Esophagus muscularis mucosa (tissue), 4 donors: ENCODE measurements at places on chromosomes 11 and 22. TPM values are rescaled to one million over a fixed set of nuclear protein-coding genes. Genes with fewer than 3 reads are reported as not detected.

GRCh38 chr11:95229993-95230809 lies 801 bp downstream of the SESN3 start:
- peak; percentile 92 for DNase-seq

GRCh38 chr22:40243891-40244290 lies 66.2 kb downstream of the TNRC6B start:
- DNase-seq, result no peak

- DNase-seq, result no peak
Observed at GRCh38 chr11:126115816-126116331, 53.2 kb upstream of the CDON start.

- DNase-seq, result no peak
Observed at GRCh38 chr22:30245985-30246813, at the start of gene LIF. Gene LIF, minus strand, starts transcription at chr22:30246759. Its CDS starts 64 bp downstream, at chr22:30246695.

GRCh38 chr11:112352907-112353306 lies 92.2 kb upstream of the PLET1 start:
- DNase-seq, result no peak

DNA sequence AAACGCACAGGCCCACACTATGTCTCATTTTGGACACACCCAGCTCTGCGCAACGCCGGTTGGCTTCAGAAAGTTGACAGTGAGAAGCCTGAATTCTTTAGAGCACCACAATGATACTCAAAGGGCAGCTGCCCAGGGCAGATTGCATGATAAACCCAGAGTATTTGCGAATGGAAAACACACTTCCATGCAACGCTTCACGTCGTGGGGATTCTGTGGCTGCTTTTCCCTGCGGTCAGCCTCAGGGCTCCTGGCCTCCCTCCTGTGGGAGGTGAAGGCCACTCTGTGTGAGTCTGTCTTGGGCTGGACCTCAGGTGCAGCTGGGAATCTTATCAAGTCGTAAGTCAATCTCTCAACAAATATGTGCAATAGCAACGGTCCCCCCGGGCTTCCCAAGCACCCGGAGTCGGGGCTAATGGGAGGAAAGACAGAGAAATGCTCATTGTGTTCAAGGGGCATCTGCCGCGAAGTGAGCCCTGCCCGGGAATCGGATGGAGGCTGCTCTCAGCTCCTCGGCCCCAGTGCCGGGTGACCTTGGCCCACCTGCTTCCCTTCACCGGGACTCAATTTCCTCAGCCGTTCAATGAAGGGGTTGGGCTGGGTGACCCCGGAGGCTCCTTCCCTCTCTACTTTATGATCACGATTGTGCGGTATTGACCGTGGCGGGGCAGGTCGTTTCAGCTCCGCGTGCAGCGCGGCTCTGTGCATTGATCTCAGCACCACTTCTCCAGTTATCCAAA lies 623.6 kb downstream of the BRD1 start:
- no peak for DNase-seq

GRCh38 chr22:37628830-37629229 lies 10.6 kb upstream of the SH3BP1 start:
- DNase-seq, result no peak

DNA sequence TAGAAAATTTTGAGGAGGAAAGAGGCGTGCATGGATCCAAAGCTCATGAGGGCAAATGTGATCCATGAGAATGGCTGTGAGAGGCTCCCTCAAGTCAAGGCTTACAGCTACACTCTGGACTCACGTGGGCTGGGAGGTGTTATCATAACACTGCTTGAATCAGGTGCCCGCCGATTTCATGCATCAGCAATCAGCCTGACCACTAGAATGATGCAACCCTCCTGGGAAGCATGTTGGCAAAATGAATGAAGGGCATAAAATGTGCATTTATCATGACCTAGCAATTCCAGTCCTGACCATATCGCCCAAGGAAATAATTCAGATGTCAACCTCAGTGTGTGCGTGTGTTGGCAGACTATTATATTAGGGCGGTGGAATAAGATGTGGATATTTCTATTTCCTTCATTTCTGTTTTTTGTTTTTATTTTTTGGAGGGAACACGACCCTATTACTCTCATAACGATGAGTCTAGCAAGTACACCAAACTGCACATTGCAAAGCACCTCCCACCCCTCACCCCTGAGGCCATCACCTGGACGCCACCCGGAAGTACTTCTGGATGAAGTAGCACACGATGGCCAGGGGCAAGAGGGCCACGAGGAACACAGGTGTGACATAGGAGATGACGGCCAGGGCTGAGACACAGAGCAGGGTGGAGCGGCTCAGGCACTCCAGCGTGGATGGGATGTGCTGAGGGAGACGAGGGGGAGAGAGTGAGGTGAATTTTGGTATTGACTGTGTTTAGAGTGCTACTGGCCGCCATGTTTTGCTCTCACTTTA lies 15.7 kb upstream of the KCNJ11 start:
- no peak for DNase-seq

- peak; percentile 79 for DNase-seq
Observed at GRCh38 chr11:134682577-134682976, 270.5 kb upstream of the B3GAT1 start.

DNA sequence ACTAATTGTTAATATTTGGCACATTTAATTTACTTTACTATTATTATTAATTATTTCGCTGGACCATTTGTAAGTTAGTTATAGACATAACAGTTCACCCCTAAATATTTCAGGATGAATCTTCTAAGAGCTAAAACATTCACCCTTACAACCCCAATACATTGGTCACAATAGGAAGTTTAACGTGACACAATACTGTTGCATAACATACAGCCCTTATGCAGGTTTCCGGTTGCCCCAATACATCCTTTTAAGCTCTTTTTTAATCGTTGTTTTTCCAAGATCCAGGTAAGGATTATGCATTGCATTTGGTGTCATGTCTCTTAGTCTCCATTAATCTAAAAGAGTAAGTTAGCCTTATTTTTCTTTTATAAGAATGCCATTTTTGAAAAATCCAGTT lies 71.2 kb downstream of the HSD17B12 start:
- no peak for DNase-seq

GRCh38 chr11:82234256-82234655 lies 499.4 kb downstream of the FAM181B start:
- no peak for DNase-seq

- DNase-seq, result no peak
Observed at GRCh38 chr11:205221-206001, 1.8 kb downstream of the BET1L start.

- peak; percentile 81 for DNase-seq
Observed at GRCh38 chr11:83544846-83545245, 258.7 kb upstream of the CCDC90B start.

DNA sequence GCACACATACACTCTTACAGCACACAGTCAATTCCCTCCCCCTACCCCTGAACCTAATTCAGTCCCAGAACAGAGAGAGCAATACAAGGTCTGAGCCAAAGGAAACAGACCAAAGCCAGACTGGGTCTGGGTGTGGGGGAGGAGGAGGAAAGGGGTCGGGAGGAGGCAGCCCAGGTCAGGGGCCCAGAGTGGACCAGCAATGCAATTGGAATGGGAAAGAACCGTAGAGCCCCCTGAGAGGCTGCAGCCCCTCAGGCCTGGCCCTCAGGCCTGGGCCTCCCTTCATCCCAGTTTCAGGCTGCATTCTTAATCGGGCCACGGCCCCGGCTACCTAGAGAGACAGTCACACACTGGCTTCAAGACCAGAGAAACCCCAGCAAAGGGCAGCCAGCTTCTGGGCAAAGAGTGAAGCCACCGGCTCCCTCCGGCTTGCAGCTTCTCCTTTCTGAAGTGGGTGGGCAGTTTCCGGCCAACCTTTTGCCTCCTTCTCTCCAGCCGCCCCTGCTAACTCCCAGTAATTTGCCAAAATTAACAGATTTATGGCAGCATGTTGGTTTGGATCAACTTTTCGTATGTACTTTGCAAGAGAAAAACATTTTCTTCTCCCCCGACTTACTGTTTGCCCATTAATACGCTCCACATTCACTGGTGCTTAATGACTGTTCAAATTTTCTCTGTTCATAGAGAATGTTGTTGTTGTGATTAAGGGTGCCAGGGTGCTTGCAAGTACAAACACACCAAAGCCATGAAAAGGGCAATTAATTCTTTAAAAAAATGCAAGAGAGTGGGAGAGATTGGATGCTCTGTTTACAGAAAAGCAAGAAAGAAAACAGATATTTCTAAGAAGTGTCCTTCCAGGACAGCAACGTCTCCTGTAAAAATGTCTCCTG lies 488.3 kb downstream of the MN1 start:
- no peak for DNase-seq

- DNase-seq, result no peak
Observed at GRCh38 chr11:102603576-102603975, 21.6 kb downstream of the MMP20 start.

- peak; percentile 74 for DNase-seq
Observed at GRCh38 chr11:6544921-6545850, 48.1 kb downstream of the DNHD1 start.

GRCh38 chr22:28843633-28844032 lies 39.7 kb upstream of the ZNRF3 start:
- no peak for DNase-seq

GRCh38 chr11:69257838-69258658 lies 35.9 kb upstream of the MYEOV start:
- DNase-seq, result no peak

DNA sequence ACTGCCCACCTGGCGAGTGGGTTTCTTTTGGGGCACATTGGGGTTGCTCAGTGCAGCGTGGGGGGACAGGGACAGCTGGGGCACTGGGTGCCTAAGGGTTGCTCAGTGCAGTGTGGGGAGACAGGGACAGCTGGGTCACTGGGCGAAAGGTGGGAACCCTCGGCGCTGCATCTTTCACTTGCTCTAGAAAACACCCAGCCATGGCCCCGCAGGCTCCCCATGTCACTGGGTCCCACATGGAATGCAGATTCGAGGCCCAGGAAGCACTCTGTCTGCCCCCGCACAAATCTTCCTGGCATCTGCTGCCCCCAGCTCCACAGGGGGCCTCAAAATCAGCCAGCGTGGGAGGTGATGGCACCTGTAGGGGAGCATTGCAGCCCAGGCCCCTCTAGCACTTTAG lies 229.3 kb downstream of the BRD1 start:
- no peak for DNase-seq

DNA sequence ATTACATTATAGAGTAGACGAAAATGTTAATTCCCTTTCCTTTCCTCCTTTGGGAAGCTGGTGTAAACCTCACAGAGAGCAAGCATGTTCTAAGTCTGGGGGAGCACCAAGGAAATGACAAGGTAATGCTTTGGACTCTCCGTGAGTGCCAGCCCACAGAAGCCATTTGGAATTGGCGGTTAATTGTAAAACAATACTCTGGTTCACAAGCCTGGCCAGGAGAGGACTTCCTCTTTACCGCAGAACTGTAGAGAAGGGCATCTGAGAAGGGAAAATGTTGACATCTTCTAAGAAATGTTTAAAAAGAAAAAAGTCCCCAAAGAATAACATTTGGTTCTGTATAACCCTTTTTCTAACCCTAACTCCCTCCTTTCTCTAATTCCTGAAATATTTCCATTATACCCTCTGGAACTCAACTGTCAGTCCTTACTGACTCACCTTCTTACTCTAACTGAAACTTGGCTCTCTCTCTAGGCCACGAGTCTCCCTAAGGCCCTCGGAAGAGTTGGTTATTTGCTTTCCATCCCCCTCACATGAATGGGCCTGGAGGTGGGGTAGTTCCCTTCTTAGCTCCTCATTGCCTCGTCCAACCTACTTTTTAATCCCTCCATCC lies 379.8 kb downstream of the SOX6 start:
- no peak for DNase-seq

- peak; percentile 80 for DNase-seq
Observed at GRCh38 chr11:109019342-109019936, 354.6 kb downstream of the DDX10 start.

GRCh38 chr11:67371911-67372320 lies 1.5 kb downstream of the CLCF1 start:
- DNase-seq, result no peak

GRCh38 chr11:55726715-55727324 lies 46.4 kb upstream of the OR5D13 start:
- no peak for DNase-seq

The PHF21B gene
- 1.8 TPM for total RNA-seq

The HBB gene
- 236 TPM for total RNA-seq

The IL17REL gene
- not detected for total RNA-seq

The APOL5 gene
- not detected for total RNA-seq

The ARHGAP20 gene
- total RNA-seq, result 5.1 TPM

The MPPED2 gene
- total RNA-seq, result 4.0 TPM

The SOX6 gene
- 3.6 TPM for total RNA-seq

The CARD10 gene
- 6.2 TPM for total RNA-seq

The SDF2L1 gene
- total RNA-seq, result 40.8 TPM

The ABTB2 gene
- total RNA-seq, result 5.0 TPM
